Cerebellum (tissue), 4 donors: ENCODE measurements at places on chromosomes 3 and 15. TPM values are rescaled to one million over a fixed set of nuclear protein-coding genes. Genes with fewer than 3 reads are reported as not detected.

Gene OR5H1
- not detected for total RNA-seq

Gene CILP
- 0.27 TPM for total RNA-seq

Gene SENP8
- total RNA-seq = 3.0 TPM

Gene ACTC1
- total RNA-seq = 4.7 TPM

Gene ADGRG7
- not detected for total RNA-seq

Gene SERPINI2
- 10.1 TPM for total RNA-seq

Gene CHRM5
- 0.27 TPM for total RNA-seq

DNA sequence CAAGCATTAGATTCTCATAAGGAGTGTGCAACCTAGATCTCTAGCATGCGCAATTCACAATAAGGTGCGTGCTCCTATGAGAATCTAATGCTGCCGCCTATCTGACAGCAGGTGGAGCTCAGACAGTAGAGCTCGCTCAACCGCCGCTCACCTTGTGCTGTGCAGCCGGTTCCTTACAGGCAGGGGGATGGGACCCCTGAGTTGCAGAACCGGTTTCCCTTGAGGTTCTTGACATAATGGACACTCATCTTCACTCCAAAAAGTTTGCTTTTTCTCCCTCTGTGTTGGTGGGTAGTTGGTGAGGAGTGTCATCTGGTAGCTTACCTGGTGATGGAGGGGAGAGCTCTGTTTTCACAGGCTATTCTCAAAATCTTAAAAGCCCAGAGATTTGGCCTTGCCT is 324.0 kb upstream of the TBL1XR1 start:
- no peak for DNase-seq

- DNase-seq = no peak
These were observed 43.3 kb downstream of the RASGRP1 start for GRCh38 chr15:38521316-38521715.

- DNase-seq = peak; percentile 19
These were observed 24.8 kb downstream of the AADAC start for GRCh38 chr3:151838574-151839312.

DNA sequence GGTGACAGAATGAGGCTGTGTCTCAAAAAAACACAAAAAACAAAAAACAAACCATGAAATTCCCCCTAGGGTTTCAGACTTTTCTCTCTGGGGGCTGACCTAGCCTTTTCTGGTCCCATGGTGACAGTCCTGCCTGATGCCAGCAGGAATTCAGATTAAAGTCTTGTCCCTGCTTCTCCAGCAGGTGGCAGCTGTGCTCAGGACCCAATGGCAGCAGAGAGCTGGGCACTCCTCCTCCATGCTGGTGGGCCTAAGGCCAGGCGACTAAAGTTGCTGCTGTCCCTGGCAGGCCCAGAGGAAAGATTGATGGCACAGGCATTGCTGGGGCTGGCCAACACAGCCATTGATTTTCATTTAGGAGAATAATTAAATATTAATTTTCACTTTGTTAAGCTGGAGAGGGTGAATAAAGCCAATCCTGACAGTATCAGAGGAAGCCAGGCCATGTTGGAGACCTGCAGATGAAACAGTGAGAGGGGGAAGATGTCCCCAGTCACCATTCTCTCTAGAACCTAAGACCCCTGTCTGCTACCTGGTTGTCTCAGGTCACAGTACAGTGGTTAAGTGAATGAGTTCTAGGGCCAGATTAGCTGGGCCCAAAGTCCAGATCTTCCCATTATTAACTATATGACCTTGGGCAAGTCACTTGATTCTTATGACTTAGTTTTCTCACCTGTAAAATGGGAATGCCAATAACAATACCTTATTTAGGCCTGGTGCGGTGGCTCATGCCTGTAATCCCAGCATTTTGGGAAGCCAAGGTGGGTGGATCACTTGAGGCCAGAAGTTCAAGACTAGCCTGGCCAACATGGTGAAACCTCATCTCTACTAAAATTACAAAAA is 7.1 kb downstream of the CELF6 start:
- peak; percentile 74 for DNase-seq

GRCh38 chr3:54432975-54433374 is 310.6 kb downstream of the CACNA2D3 start:
- no peak for DNase-seq

DNA sequence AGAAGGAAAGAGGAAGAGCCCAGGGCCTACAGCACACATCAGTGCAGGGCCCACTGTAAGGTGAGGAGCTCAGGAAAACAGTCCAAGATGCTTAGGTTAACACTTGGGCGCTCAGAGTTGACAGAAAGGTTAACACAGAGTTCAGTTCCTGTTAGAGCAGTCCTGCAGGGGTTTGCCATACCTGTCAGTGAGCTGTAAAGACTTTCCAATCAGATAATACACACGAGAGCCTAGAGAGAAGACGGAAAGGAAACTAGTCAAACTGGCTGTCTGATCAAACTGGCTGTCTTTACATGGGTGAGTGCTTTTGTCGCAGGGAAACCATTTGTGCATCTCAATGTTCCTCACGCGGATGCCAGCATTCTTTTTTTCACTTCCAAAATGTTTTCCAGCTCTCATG is 61.4 kb upstream of the ARHGEF26 start:
- no peak for DNase-seq

GRCh38 chr3:134517791-134518190 is 31.9 kb downstream of the CEP63 start:
- no peak for DNase-seq

DNA sequence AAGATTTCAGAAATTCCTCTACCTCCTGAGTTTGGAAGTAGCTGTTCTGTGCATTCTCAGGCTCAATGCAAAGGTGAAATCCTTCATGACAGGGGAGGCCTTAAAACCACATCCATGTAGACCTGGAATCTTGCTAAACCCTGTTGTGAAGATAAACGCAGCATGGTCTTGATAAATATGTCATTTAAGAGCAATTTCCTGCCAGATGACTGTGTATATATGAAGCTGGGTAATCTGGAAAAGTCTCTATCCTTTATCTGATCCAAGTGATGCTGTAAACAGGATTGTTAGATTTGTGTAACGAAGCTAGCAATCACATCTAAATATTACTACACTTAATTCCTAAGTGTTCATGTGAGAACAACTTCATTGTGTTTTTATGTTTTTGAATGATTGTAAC is 9.1 kb downstream of the MCTP2 start:
- no peak for DNase-seq

GRCh38 chr3:128394033-128394432 is 72.7 kb downstream of the DNAJB8 start:
- no peak for DNase-seq

- no peak for DNase-seq
These were observed 31.5 kb upstream of the FAM81A start for GRCh38 chr15:59406446-59406845.

DNA sequence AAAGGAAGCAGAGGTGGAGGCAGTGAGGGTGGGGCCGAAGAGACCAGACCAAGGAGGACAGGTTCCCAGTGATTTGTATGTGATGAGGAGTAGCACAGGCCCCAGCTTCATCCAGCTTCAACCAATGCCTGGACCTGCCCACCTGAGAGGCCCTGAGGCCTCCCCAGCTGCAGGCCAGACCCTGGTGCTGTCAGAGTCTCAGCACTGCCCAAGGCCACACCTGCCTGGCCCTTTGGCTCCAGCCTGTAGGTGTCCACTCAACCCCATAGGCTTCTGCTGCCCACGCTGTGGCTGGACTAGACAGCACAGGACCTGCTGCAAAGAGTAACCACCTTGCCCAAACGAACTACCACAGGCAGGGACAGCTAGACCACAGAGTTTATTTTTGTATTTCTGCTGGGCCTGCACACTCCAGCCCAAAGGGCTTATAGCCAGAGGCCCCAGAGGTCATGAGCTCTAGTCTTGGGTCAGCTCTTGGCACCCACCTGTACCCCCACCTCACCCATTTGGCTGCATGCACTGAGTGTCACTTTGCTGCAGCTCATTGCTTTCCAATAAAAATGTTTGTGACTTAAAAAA is 81.9 kb upstream of the CDV3 start:
- DNase-seq = no peak

DNA sequence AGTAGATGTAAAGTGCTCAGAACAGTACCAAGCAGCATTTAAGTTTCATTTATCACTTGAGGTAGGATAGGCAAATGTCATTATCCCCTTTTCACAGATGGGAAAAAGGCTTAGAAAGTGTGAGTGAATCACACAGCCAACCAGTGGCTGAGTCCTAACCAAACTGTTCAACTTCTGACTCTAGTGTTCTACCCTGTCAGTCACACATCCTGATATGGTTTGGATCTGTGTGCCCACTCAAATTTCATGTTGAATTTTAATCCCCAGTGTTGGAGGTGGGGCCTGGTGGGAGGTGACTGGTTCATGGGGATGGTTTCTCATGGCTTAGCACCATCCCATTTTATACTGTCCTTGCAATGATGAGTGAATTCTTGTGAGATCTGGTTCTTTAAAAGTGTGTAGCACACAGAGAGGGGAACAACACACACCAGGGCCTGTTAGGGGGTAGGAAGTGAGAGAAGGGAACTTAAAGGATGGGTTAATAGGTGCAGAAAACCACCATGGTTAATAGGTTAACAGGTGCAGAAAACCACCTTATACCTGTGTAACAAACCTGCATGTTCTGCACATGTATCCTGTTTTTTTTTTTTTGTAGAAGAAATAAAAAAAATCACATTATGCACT is 304.7 kb downstream of the SUCLG2 start:
- DNase-seq = no peak

DNA sequence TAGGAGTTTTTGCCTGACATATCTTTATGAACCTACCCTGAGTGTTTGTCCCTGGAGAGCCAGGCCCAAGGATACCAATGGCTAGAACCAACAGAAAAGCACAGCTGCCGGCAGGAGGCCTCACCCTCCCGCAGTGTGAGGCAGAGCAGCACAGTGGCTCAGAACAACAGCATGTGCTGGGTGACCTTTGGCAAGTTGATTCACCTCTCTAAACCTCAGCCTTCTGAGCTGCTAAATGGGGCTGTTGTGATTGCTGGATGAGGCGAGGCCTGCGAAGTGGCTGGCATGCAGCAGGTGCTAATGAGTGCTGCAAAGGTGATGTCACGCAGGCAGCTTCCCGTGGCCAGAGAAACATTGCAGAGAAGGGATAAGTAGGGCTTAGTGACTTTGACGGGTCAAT is 23.3 kb downstream of the IDH2 start:
- DNase-seq = no peak

GRCh38 chr3:168091941-168092340 is 3.8 kb downstream of the GOLIM4 start:
- no peak for DNase-seq

GRCh38 chr3:65716071-65716751 is 322.5 kb downstream of the MAGI1 start:
- DNase-seq = no peak
